ENCODE measurements at places on chromosomes 2 and 18. TPM values are rescaled to one million over a fixed set of nuclear protein-coding genes. Genes with fewer than 3 reads are reported as not detected.

DNA sequence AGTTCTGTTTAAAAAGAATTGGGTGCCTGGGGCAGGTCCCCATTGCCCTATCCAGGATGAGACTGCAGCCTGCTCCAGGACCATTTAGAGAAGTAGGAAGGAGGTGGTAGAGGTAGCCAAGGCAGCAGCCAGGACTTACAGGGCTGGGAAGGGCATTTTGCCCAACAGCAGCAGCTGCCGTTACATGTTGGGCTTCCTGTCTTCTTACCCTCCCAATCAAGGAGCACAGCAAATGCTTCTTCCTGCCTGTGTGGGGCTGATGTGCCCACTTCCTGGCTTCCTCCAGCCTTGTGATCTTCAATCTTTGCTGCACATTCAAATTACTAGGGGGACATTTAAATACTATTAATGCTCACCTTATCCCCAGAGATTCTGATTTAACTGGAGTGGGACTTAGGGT lies 112.0 kb downstream of the QPCT start:
- DNase-seq, result no peak

DNA sequence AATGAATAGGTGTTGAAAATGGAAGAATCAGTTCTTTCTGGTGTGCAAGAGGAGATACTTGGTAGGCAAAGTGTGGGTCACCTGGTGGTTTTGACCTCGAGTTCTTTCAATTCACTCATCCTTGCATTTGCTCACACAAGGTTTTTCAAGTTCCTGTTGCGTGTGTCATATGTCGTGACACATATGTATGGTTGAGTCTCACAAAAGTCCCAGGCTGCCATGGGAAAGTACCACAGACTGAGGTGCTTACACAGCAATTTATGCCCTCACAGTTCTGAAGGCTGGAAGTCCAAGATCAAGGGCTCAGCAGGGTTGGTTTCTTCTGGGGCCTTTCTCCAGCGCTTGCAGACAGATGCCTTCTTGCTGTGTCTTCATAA lies 64.4 kb downstream of the NCK2 start:
- DNase-seq, result no peak

DNA sequence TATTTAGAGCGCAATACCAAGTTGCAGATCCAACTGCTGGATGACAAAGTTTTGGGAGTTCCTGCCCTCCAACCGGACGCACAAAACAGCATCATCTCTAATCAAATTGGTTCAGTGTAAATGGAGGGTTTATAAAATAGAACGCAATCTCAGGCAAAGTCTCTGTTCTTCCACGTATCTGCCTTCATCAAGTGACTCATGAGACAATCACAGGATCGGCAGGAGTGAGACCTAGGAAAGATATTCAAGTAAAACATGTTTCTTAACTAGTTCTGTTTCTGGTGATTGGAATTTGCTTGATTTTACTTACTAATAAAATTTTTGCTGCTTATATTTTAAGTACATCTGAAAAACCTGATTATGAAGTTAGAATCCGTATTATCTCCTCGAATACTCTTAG lies 7.6 kb downstream of the FZD5 start:
- DNase-seq, result no peak

DNA sequence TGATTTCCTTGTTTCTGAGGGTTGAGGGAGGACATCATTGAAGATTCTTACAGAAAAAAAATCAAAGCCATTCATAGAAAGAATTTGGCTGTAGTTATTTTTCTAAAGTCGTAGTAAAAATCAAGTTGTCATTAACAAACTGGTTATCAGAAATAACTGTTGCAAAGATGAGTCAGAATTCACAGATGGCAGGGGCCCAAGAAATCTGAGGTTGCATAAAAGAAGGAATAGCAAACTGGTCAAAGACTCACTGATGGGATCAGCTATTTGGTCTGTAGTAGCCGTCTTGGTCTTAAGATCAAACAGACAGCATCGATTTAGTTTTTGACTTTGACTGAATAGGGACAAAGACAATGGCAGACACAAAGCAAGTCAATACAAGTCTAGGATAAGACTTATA lies 334.3 kb downstream of the FIGN start:
- DNase-seq, result no peak

- no peak for DNase-seq
Observed at GRCh38 chr18:13211534-13211933, 7.0 kb upstream of the LDLRAD4 start.

DNA sequence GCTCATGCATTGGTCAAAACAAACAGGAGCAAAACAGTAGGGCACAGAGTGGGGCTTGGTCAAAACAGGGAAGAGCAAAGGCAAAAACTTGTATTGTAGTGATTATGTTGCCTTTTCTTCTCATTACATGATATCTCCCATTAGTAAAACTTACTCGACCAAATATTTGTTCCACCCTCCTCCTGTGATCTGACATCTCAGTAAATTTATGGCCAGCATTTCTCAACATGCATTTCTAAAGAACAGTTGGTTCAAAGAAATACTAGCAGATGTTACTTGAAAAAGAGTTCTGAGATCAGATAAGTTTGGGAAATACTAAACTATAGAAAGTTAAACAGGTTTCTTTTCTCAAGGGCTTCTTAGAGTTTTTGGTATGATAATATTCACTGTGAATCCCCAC lies 423.1 kb downstream of the FIGN start:
- DNase-seq, result no peak

DNA sequence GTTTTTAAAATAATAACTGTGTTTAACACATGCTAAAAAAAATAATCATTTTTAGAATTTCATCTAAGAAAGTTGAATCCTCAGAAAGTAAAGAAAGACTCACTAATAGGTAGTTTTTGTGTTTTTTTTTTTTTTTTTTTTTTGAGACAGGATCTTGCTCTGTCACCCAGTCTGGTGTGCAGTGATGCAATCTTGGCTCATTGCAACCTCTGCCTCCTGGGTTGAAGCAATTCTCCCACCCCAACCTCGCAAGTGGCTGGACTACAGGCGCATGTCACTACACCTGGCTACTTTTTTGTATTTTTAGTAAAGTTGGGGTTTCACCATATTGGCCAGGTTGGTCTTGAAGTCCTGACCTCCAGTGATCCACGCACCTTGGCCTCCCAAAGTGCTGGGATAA lies 7.1 kb downstream of the CKAP2L start:
- no peak for DNase-seq

GRCh38 chr2:18178736-18179349 lies 300.4 kb downstream of the KCNS3 start:
- DNase-seq, result peak; percentile 8

GRCh38 chr2:23065936-23066335 lies 319.0 kb upstream of the KLHL29 start:
- no peak for DNase-seq

DNA sequence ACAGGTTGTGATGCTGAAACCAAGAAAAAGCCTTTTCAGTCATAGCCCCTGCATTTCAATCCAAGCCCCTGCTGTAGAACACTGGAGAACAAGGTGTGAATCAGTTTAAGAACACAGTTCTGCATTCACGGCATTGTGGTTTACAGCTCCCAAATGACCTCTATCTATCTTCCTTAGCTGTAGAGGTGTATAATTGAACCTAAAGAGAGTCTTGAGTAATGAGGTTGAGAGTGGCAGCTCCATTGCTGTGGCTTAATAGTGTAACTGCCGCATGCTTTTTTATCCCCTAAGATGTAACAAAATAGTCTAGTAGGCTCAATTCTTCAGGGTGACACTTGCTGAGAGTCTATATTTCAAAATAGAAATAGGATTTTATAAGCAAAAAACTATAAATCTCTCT lies 121.3 kb upstream of the EPHA4 start:
- DNase-seq, result no peak

- DNase-seq, result no peak
Observed at GRCh38 chr2:156340377-156340776, 7.9 kb upstream of the NR4A2 start.

DNA sequence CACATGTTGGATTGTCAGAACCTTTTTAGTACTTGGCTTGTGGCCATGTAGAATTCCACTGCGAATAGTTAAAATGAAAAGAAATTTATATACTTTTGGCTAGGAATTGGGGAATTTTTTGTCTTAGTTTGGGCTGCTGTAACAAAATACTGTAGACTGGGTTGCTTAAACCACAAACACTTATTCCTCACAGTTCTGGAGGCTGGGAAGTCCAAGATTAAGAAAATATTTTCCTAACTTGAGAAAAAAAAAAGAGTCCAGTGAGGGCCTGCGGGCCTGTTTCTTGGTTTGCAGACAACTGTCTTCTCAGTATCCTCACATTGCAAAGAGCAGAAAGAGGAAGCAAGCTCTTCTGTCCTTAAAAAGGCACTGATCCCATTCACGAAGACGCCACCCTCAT lies 81.9 kb downstream of the CD226 start:
- DNase-seq, result no peak

DNA sequence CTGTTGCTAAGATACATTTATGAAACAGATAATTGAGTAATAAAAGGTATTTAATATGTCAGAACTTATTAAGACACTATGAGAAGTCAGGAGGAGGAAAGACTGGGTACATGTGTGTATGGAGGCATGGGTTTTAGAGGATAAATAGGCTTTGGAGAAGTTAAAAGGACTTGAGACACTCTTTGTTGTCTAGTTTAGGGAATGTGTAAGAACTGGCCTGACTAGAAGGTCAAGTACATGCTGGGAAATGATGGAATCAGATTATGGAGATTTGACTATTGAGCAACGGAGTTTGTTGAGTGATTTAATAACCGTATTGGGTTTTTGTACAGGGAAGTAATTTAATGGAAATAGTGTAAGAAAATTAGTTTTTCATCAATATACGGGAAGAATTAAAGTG lies 28.2 kb upstream of the SPDYA start:
- no peak for DNase-seq

GRCh38 chr2:28274911-28275685 lies 117.6 kb upstream of the FOSL2 start:
- no peak for DNase-seq

GRCh38 chr2:219165058-219165911 lies 4.5 kb downstream of the SLC23A3 start:
- DNase-seq, result no peak

- no peak for DNase-seq
Observed at GRCh38 chr2:119760237-119760955, 674 bp downstream of the PTPN4 start.

DNA sequence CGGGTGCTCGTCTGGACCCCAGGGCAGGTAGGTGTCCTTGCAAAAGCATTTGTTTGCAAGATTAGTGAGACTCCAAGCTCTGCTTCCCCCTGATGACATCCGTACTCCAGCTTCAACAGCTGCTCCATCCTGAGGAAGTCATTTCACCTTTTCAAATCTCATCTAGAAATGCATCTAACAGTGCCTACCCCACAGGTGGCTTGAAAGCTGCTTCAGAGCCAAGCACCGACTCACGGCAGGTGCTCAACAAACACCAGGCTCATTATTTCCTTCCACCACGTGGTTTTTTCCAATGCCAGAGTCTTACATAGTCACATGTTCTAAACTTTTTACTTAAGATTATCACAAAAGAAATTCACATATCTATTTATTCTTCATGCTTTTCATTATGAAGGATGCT lies 31.9 kb downstream of the CNGA3 start:
- no peak for DNase-seq

Gene PROKR1
- not detected for total RNA-seq

Gene ALPP
- 0.97 TPM for total RNA-seq

Gene ALKAL2
- total RNA-seq, result 2.6 TPM

Gene ACMSD
- total RNA-seq, result not detected

Gene ABCB11
- not detected for total RNA-seq

Gene GPR75
- total RNA-seq, result 6.1 TPM
